GM13976 (cell line): ENCODE measurements at places on chromosomes 1 and 21.

DNA sequence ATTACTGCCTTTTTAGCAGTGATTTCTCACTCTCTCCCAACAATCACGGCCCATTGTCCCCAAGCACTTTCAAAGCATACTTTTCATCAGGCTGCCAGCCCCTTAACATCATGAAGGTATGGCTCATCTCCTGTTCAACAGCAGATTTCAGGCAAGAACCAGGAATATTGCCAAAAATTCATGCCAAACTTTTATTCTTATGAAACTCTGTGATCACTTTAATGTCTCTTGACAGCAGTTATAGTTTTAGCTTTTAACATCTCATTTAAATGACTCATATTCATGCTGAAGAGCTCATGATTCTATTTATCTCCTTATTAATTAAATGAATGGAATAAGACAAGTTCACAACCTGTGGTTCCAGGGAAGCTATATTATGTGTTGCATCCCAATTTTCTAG is 235.1 kb downstream of the GRIK1 start:
- DNase-seq, result no peak

DNA sequence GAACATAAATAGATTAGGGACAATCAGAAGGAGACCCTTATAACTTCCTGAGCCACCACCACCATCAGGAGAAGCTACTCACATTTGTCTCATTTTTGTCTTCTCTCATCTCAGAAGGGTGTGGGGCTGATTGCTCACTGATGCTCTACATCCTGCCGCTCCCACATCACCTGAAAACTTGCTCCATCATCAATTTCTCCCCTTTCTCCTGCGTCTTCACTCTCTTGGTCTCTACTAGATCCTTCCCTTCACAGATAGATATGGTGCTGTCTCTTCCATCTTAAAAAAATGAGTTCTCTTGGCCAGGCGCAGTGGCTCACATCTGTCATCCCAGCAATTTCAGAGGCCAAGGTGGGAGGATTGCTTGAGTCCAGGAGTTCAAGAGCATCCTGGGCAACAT is 38.4 kb downstream of the C1orf216 start:
- no peak for DNase-seq

- no peak for DNase-seq
These were observed 41.7 kb upstream of the RXRG start for GRCh38 chr1:165486663-165487062.

GRCh38 chr1:198797656-198798055 is 158.8 kb downstream of the PTPRC start:
- no peak for DNase-seq
